NCI-H2107 (cell line): ENCODE measurements at places on chromosomes 13 and 19.

GRCh38 chr19:39132344-39132969 lies 6.9 kb downstream of the PAK4 start:
- DNase-seq = no peak

DNA sequence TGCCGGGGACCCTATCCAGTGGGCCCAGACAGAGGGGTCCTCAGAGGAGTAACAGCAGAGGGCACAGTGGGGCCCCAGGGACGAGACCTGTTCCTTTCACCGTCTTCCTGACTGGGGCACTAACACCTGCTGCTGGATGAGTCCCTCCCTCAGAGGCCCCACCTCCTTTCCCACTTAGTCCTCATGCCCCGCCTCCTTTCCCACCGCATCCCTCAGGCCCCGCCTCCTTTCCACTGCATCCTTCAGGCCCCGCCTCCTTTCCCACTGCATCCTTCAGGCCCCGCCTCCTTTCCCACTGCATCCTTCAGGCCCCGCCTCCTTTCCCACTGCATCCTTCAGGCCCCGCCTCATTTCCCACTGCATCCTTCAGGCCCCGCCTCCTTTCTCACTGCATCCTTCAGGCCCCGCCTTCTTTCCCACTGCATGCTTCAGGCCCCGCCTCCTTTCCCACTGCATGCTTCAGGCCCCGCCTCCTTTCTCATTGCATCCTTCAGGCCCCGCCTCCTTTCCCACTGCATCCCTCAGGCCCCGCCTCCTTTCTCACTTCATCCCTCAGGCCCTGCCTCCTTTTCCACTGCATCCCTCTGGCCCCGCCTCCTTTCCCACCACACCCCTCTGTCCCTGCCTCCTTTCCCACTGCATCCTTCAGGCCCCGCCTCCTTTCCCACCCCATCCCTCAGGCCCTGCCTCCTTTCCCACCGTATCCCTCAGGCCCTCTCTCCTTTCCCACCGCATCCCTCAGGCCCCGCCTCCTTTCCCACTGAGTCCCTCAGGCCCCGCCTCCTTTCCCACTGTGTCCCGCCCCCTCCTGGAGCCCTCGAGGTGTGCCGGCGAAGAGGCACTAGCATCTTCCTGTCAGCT lies 6.7 kb downstream of the SPPL2B start:
- DNase-seq = no peak

DNA sequence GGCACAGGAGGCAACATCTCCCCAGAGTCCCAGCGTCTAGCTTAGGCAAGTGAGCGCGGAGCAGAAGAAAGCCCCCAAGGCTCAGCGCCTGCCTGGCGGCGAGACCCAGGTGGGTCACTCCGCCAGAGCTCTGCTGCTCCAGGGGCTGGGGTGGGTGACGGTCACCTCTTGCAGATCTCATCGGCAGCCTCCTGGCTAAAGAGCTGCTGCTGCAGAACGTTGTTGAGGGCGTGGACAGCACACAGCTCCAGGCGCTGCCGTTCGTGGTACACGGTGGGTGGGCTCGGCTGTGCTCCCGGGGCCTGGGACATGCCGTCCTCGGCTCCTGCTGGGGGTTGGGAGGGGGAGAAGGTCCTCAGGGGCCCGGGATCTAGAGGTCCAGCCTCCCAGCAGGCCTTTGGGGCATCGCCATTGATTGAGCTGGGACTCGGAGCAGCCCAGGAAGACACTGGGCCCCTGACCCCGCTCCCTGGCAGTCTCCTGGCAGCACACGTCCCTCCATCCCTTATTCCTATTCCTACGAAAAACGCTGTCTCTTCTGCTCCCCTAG lies 795 bp downstream of the JOSD2 start:
- no peak for DNase-seq

DNA sequence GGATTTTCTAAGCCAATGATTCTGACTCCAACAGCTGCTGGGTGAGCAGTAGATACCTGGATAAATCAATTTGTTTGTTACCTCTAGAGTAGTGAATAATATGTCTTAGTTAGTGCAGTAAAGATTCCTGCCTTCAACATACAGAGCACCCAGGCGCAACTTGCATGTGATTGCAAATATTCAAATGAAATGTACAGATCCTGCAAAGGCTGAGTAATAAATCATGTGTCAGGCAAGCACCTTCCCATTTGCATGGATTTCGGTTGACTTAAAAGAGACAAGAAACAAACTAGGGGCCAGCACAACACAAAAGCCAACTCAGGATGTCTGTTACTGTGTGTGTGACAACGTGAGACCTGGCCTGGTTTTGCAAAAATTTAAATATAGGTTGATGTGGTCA lies 79.7 kb downstream of the TNFSF11 start:
- DNase-seq = no peak

- DNase-seq = no peak
Measured at GRCh38 chr13:92574499-92574898, 652.1 kb upstream of the GPC6 start.

DNA sequence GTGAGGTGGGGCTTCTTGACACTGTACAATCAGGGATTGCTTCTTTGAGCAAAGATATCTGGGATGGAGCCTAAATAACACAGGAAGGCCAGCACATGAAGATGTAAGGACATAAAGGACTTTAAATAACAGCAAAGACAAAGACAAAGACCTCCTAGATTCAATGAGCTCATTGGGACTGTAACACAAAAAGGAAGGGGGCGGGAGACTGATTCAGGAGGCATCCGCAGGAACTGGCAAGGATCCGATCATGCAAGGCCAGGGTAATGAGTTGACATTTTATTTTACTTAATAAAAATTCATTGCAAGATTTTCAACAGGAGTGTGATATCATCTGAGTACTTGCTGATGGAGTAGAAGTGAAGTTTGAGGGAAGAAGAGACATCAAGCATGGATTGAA lies 121.5 kb downstream of the LHFPL6 start:
- DNase-seq = no peak

GRCh38 chr13:76160506-76160905 lies 524.4 kb downstream of the LMO7 start:
- no peak for DNase-seq

- DNase-seq = no peak
Measured at GRCh38 chr13:71144883-71145282, 722.1 kb downstream of the DACH1 start.

- no peak for DNase-seq
Measured at GRCh38 chr19:14411938-14412245, 7.2 kb downstream of the DDX39A start.

DNA sequence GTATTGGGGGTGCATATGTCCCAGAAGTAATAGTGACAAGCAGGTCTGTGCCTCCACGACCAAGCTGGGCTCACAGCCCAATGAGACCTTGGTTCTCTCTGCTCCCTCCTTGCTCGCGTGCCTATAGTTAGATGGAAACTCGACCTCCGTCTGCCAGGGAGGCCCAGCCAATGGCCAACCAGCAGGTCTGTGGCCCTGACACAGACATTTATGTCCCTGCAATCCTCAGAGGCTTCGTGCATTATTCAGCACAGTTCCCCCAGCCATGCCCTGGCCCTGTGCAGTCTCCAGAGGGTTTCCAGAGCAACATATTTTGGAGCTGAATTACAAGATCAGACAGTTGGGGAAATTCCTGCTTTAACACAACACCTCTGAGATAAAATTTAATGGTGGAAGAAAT lies 105.1 kb downstream of the UQCRFS1 start:
- no peak for DNase-seq

- no peak for DNase-seq
Measured at GRCh38 chr13:25118378-25118905, 22.5 kb downstream of the PABPC3 start.

DNA sequence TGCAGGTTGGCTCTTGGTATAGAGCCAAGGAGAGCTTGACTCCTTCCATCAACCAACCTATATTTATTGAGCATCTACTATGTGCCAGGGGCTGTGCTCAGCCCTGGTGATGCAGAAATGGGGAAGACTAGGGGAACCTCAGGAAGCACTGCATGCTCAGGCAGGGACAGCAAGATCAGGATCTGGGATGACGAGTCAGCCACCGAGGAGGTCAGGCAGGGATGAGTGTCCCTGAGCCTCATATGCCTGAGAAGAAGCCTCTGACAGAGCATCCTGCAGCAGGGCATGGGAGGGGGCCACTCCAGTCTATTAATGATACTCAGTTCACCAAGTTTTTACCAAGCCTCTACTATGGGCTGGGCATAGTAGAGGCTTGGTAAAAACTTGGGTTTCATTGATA lies 158.1 kb downstream of the KATNAL1 start:
- DNase-seq = no peak

DNA sequence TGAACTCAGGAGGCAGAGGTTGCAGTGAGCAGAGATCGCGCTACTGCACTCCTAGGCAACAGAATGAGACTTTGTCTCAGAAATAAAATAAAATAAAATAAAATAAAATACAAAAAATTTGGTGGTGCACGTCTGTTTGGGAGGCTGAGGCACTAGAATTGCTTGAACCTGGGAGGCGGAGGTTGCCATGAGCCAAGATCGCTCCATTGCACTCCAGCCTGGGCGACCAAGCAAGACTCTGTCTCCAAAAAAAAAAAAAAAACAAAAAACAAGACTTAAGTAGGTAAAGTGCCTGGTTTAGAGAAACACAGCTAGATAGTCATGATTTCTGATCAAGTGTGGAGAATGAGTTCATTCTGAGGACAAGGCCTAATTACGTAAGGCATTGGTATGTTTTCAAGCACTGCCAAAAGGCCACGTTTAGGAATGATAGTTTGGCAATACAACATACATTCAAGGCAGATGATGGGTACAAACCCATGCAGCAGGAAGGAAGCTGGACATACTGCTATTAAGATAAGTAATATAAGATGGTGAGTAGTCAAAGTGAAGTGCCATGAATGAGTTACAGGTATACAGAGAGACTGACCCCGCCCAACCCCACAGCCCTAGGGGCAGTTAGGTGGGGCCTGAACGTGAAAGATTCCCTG lies 4.8 kb upstream of the UCHL3 start:
- DNase-seq = no peak

DNA sequence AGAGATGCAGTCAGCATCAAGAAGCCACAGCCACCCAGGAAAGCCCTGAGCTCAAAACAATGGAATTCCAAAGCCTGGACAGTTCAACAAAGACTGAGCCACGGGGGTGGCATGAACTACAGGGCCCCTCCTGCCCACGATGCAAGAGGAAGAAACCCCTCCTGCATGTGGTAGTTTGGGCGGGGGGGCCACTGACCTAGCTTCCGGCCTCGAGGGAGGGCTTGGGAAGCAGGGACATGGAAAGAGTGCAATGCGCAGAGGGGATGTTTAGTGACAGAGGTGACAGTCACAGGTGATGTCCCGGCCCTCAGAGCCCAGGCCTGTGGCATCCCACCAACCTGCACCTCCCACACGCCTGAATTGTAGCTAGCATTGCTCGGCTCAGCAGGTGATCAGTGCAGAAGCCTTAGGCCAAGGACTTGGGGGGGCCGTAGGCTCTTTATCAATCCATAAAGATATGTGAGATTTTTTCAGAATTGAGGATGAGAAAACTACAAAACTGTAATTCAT lies 318.8 kb downstream of the TEX29 start:
- no peak for DNase-seq
